Stimulated activated CD8-positive, alpha-beta memory T cell treated with anti-CD3 and anti-CD28 coated beads, Interleukin-2, amount 100 ng/mL, for 1 hour (primary cell): ENCODE measurements at places on chromosomes 3 and 15.

DNA sequence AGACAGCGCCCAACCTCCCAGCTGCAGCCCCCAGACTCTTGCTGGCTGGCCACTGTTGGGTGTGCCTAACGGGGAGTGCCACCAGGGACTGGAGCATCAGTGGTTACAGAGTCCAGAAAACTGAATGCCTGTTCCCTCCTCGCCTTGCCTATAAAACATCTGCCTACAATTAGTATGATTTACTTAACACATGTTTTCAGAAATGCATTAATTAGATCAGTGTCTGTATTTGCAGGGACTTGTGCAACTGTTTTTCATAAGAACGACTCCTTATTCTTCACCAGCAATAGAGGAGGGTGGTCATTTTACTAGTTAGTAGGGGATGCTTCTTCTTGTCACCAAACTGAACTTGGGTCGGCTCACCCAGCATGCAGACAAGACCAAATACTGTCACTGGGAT is 248.7 kb downstream of the GABRG3 start:
- DNase-seq: no peak

DNA sequence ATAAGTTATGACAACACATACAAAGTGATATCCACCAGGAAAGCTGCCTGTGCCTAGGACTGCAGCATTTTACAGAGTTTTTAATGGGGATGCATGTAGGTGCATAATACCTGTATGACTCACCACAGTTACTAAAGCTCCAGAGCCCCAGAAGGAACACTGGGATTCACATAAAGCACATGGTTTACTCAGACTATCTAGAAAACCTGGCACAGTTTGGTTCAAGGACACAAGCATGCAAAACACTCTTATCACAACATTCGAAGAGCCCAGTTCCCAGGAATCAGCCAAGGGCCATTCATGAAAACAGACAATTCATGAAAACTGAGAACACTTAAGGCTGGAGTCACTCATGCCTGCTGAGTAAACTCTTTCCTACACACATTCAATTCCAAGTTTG is 261.0 kb downstream of the PYDC2 start:
- no peak for DNase-seq

- DNase-seq: no peak
These were observed 146.6 kb downstream of the ATP10A start for GRCh38 chr15:25716414-25717126.

DNA sequence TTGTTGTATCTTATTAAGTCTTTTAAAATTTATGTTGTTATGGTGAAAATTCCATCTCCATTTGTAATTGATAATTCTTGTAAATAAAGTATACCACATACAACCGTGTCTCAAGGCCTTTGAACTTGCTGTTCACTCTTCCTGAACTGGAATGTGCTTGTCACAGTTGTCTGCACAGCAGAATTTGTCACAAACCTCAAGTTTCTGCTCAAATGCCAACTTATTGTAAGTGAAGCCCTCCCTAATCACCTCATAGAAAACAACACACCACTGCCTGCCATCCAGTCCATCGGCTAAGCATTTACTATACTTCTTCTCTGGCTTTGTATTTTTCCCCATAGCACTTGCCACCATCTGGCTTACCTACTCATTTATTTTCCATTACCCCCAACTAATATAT is 192.3 kb downstream of the THRB start:
- no peak for DNase-seq

GRCh38 chr3:37174532-37175126 is at the start of gene LRRFIP2:
Gene LRRFIP2 (minus strand): TSS chr3:37174582. CDS start chr3:37148983, 25,599 bp downstream.
- DNase-seq: no peak

- DNase-seq: no peak
These were observed 109.4 kb upstream of the MBNL1 start for GRCh38 chr3:152159328-152159727.

DNA sequence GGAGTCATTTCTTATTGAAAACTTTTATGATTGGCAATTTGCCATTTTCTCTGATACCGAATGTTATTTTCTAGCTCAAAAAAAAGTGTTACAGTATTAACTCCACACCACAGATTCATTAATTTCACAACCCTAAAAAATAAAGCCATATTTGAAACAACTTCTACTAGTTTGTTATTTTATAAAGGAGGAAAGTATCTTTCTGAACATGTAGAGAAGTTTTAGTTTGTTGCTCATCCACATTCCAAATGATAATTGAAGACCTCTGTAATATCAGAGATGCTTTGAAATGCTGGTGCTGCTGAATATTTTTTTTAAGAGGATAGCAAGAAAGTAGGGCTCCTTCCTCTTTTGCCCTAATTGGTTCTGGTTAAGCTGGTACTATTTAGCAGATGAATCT is 1.9 kb downstream of the VGLL3 start:
- DNase-seq: no peak

- DNase-seq: no peak
These were observed 367.7 kb downstream of the MAGI1 start for GRCh38 chr3:65671004-65671403.

- no peak for DNase-seq
These were observed 124.9 kb upstream of the STRIT1 start for GRCh38 chr3:155418407-155418806.

DNA sequence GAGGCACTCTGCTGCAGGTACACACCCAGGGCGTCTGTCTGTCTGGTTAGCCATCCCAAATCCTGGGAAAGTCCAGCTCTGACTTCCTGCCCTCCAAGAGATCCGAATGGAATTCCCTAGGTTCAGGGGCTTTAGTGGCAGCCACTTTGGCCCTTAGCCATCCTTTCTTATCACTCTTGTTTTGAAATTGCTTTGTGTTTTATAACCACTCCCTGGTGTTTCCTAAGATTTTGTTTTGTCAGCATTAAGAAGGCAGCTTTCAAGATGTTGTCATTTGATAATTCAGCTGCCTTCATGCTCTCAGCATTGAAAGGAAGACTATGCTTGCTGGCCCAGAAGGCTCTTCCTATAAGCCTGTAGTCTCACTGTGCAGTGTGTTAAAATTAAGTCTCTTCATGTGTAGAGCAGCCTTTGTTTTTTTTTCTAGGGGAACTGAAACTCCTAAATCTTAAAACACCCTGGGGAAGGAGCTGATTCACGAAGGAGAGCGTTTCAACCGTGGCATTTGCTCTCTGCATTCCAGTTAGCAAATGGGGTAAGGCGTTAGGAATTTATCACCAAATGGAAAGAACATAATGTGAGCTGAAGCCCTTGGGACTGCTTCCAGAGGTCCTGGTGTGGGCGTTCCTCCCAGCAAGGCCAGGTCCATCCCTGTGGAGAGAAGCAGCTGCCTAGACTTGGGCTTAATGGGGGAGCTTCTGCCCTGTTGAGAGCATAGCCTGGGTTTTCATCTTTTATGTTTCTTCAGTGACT is 14.2 kb upstream of the CLEC3B start:
- DNase-seq: no peak

GRCh38 chr15:88563638-88564037 is 17.2 kb upstream of the DET1 start:
- no peak for DNase-seq

GRCh38 chr3:53658613-53659193 is 164.3 kb downstream of the CACNA1D start:
- DNase-seq: no peak

- no peak for DNase-seq
These were observed 150.8 kb downstream of the TLE3 start for GRCh38 chr15:69946870-69947269.

DNA sequence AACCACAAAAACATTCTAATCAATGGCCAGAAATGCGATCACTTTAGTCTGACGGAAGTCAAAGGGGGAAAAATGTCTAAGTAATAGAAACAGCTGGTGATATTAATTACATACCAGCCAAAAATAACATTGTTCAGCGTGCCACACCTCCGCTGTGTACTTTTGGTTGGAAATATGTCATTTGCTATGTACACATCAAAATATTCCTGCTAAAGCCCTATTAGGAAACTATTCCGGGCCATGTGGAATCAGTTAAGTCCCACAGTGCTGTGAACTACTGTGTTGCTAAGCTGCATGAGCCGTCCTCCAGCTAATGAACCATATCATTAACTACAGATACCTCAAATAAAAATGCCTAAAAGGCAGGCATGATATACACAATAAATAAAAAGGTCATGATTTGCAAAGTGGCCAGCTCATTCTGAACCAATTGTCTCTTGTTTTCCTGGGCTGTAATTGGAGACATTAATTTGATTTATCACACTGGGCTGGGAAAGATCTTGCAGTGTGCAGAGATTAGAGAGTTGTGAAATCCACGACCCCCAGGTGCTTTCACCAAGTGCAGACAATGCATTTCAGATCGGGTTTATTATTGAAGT is 200.5 kb upstream of the LRTM1 start:
- DNase-seq: no peak

GRCh38 chr15:38611228-38611627 is 46.6 kb upstream of the RASGRP1 start:
- DNase-seq: no peak

DNA sequence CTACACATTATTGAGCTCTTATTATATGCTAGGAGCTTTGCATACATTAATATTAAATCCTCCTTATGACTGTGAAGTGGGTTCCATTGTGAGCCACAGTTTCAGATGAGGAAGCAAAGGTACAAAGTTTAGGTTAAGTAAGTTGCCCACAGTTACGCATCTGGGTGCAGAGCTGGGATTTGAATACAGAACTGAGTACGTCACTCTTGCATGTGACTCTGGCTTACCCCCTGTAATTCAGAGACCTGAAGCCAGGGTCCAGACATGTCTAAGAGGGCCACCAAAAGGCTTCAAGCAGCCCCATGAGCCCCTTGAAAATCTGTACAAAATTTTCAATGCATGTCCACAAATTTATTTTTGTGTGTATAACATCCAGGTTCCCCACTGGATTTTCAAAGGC is 71.8 kb downstream of the KLF15 start:
- no peak for DNase-seq

DNA sequence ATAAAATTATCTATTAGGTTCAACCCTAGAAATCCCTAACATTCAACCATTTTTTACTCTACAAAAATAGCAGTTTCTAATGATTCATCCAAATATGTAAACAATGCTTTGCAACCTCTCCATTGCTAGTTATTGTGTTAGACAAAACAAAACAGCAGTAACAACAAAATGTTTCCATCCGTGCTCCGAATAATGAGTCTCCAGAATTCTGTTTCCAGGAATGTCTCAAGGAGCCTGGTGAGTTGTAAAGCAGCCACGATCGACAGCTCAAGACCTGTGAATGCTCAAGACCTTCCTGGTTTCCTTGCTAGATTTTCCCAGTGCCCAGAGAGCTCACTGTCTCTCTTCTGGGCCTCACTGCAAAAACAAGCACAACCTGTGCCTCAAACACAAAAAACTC is 49.9 kb downstream of the CHRD start:
- DNase-seq: no peak

DNA sequence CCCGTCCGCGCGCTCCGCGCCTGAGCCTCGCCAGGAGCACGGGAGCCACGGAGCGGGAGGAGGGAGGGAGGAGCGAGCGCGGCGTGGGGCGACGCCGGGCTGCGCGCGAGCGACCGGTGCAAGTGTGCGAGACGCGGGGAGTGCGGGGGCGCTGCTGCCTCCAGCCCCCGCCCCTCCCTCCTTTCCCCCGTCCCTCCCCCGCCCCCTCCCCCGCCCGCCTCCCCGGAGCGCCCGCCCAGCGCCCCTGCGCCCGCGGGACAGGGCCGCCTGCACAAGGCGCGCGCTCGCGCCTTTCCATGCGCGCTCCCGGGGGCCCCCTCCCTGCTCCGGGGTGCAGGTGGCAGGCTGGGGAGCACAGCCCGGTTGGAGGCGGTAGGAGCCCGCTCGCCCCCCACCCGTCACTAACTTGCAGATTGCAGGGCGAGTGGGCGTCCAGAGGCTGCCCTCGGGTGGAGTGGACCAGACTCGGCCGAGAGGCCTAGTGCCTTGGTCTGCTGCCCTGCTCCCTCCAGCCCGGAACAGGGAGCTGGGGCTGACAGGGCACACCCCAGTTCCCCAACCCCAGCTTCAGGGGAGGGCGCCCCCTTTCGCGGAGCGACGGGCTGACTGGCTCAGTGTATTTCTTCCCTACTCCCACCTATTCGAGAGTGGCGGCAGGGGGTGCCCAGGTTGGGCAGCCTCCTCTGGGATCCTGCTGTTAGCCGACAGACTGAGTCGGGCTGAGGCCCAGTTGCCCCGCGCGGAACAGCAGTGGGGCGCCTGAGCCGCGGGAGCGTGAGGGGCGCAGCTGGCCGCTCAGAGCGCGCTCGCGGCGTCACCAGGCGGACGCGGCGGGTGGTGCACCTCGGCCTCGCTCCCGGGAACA is at the start of gene WNT7A:
Gene WNT7A, minus strand, starts transcription at position 126 of the 865 bp plus-strand sequence. CDS start 255 bp downstream, outside the sequence.
- no peak for DNase-seq

DNA sequence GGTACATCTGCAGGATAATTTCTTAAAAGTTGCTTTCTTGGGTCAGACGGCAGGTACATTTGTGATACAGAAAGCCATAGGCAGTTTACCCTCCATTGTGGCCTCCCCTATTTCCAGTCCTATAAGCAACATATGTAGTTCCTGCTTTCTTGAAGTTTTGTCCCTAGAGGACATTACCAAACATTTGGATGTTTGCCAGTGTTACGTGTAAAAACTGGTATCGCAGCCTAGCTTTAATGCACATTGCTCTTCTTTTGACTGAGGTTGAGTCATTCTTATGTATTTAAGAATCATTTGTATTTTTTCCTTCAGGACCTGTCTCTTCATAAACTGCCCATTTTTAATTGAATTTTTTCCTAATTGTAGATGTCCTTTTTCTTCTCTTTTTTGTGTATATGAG is 114.3 kb downstream of the DIPK2A start:
- DNase-seq: no peak

DNA sequence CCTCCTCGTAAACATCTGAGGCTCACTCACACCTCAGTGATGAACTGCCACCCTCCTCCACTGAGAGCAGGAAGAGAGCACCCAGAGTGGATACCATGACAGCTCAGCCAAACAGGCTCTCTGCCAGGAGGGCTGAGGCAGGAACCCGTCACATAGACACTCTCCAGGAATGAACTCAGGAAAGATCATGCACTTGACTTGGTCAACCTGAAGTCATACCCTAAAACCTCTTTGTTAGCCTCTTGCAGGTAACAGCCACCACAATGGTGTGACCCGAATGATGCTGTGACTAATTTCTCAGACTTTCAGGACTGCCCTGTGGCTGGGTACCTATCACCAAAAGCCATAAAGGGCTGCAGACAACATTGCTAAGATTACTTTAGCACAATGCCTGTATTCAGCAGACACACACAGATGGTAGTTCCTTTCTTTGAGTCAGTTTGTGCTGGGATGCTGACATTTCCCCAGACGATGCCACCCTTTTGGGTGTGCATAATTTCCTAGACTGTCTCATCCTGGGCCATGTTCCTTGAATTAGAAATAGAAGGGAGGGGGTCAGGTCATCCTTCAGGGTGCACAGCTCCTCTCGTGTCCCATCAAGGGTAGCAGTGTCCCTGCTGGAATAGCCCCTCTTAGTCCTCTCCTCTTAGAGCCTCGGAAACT is 30.3 kb downstream of the CX3CR1 start:
- no peak for DNase-seq

DNA sequence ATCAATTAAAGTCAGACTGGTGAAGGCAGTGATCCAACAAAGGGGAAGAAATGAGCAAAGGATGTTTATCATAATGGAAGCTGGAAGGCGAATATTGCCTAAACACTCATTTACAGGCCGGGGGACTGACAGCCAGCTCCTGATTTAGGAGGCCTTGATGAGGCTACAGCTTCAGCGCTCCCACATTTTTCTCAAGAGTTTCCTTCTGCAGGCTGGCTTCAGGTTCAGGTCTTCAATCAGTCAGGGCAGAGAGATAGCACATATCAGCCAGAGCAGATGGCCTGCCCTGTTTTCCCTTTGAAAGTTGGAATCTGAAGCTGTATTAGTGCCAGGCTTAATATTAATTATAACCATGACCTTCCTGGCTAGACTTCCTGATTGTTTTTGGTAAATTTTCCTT is 218.9 kb downstream of the SV2B start:
- no peak for DNase-seq

- DNase-seq: no peak
These were observed 14.4 kb upstream of the GNAI2 start for GRCh38 chr3:50221411-50222168.

- no peak for DNase-seq
These were observed 218.1 kb downstream of the OSBPL10 start for GRCh38 chr3:31762888-31763351.
